ENCODE measurements at places on chromosomes 1 and 21. TPM values are rescaled to one million over a fixed set of nuclear protein-coding genes. Genes with fewer than 3 reads are reported as not detected.

The CFAP410 gene
- polyA plus RNA-seq = 16.5 TPM

The PCBP3 gene
- polyA plus RNA-seq = 0.89 TPM

The TMIGD3 gene
- polyA plus RNA-seq = 0.24 TPM

The RHD gene
- 1.0 TPM for polyA plus RNA-seq

The FCRL6 gene
- polyA plus RNA-seq = 0.34 TPM

The CLCA2 gene
- not detected for polyA plus RNA-seq

The RNF186 gene
- 0.20 TPM for polyA plus RNA-seq

The CELA2A gene
- 0.35 TPM for polyA plus RNA-seq

The PLD5 gene
- polyA plus RNA-seq = 1.2 TPM

The UMODL1 gene
- polyA plus RNA-seq = not detected

The KIAA0040 gene
- 11.1 TPM for polyA plus RNA-seq

The MTARC1 gene
- 4.5 TPM for polyA plus RNA-seq
